T-cell (primary cell): ENCODE measurements at places on chromosomes 5 and 9. TPM values are rescaled to one million over a fixed set of nuclear protein-coding genes. Genes with fewer than 3 reads are reported as not detected.
A peak's percentile ranks its signal among the peaks of the same experiment; 100 is the strongest.

The LCN2 gene
- total RNA-seq: not detected

The WNT8A gene
- not detected for total RNA-seq

DNA sequence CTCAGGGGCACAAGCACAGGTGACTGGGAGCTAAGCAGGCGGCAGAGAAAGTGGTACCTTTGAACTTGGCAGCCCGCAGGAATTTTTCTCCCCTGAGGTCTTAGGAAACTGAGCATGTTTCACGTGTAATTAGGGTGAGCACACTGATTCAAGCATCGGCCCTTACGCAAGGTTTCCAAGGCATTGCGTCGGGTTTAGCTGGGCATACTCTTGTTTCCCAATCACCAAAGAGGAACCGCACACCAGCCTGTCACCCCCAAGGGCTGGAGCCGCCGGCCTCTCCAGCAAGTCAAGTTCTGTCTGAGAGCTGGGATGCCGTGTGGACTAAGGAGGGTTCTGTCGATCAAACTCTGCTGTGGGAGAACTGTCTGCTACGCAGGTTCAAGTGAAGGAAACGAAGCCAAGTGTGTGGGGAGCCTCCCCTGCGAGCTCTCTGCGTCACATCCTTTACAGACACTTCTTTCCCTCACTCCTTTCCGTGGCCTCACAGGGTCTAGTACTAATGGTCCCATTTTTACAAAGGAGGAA, 53.0 kb downstream of the ERGIC1 start:
- H3K4me1 ChIP-seq: no peaks in the 10 kb centered on the region
- H3K27me3 ChIP-seq: no peaks in the 10 kb centered on the region
- no peak for DNase-seq
- no peak overlapping the region for H3K27ac ChIP-seq

DNA sequence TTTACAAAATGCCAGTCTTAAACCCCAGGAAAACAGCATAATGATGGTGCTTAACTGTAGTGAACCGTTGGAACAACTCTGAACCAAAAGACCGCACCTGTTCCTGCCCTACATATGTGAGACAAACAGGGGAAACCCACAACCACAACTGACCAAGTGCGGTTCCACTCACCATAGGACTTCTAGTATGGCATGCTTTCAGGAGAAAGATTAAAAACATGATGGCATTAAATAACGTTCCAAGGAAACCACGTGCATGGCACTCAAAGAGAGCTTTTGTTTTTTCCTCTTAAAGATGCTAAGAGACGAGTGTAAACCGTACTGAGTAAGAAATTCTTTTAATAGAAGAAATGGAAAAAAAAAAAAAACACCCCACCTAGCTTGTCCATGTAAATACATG, 119.8 kb downstream of the SSBP2 start:
- peak; percentile 7 for DNase-seq
- peaks cover 7% of the 10 kb centered on the region for H3K36me3 ChIP-seq
- no peaks in the 10 kb centered on the region for H3K27me3 ChIP-seq
- no peak overlapping the region for H3K4me3 ChIP-seq
- H3K4me1 ChIP-seq: no peaks in the 10 kb centered on the region

DNA sequence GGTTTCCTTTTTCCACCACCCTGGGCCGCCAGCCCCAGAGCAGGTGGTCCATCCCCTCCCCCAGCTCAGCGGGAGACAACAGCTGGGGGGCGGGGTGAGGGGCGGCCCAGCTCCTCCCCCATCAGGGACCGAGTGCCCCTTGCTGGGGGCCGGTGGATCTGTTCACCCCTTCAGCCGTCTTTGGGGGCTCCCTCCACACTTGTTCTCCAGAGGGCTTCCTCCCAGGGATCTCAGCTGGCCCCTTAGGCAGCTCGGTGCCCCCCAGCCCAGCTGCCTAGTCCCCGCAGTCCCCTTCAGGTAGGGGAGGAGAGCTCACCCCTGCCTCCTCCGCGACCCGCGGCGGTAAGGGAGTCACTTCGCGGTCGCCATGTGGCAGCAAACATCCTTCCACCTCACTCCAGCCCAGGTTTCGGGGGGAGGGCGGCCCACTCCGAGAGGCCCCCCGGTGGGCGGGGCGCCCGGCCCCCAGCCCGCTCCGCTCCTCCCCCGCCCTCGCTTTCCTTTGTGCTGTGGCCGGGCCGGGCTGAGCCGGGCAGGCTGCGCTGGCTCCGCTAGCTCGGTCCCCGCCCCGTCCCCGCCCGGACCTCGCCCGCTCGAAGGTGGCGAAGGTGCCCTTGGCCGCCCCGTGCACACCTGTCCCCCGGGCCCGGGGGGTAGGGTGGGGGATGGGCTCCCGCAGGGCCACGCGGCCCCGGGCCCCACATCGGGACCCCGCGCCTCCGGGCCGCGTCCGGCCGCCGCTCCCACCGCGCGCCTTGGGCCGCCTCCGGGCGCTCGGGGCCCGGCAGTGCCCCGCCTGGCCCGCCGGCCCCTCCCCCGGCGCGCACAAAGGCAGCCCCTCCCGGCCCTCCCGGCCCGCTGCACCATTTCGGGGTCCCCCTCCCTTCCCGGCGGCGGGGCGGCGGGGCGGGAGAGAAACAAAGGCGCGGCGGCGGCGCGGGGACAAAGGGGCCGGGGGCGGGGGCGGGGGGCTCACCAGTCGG, 683 bp downstream of the DBN1 start:
- peak overlapping the region; percentile 52 for H3K27ac ChIP-seq
- DNase-seq: peak; percentile 52
- peaks cover 5% of the 10 kb centered on the region for H3K4me1 ChIP-seq
- no peaks in the 10 kb centered on the region for H3K27me3 ChIP-seq
- H3K36me3 ChIP-seq: peaks cover 3% of the 10 kb centered on the region
